ENCODE measurements at places on chromosomes 16 and 17.

DNA sequence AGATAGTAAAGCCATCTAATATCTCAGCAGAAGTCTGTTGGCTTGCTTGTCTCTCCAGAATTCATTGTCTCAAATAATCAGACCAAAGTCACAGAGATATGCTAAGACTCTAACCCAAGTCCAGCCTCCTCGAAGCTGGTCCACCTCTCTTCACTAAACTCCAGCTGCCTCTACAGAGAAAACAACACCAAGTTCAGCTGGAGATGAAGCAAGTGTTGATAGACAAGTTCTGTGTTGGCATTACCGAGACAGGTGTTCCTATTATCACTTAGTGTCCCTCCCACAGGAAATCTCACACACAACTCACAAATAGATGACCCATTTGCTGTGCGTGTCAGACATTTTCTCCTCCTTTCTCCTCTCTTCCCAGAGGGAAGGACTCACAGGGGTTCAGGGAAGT is 164.4 kb upstream of the ANKFN1 start:
- DNase-seq = no peak

DNA sequence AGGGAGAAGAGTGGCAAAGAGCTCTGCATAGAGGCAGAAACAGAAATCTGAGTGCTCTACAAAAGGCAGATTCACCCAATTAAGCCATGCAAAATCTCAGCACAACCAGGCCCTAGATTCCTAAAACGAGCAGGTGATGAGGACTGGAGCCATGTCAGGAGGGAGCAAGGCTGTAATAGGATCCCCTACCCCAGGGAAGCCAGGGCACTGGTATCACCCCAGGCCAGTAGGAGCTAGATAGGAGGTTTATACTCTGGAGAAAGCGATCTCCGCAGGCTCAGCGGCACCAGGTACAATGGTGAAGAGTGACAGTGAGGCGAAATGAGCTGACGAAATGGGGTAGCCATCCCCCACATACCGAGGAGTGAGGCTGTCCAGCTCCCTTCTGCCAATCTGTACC is 171.5 kb downstream of the PARN start:
- no peak for DNase-seq

DNA sequence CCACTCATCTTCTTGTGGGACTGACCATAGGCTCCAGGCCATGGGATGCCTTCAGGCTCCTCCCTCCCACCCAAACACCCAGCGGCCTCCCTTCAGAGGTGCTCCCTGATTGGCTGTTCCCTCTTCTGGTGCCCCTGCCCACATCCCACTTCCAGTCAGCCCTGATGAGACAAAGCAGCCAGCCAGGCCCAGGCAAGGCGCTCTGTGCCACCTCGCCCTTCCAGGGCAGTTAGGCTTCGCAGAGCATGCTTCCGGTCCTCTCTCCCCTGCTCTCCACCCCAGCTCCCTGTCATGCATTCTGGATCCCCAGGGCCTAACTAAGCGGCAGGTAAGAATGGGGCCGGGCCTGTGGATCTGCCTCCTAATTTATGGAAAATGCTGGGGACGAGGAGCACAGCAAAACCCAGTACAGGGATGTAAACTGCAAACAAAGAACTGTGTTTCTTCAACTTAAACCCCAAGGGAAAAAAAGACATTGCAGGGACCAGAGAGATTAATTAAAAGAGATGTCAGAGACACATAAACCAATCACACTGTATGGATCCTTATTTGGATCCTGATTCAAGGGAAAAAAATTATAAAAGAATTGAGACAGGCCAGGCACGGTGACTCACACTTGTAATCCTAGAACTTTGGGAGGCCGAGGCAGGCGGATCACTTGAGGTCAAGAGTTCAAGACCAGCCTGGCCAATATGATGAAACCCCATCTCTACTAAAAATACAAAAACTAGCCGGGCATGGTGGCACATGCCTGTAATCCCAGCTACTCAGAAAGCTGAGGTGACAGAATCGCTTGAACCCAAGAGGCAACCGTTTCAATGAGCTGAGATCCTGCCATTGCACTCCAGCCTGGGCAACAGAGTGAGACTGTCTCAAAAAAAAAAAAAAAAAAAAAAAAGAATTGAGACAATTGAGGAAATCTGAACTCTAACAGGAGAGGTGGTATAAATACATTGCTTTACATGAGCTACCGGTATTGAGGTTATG is 26.0 kb downstream of the ZDHHC7 start:
- DNase-seq = no peak

DNA sequence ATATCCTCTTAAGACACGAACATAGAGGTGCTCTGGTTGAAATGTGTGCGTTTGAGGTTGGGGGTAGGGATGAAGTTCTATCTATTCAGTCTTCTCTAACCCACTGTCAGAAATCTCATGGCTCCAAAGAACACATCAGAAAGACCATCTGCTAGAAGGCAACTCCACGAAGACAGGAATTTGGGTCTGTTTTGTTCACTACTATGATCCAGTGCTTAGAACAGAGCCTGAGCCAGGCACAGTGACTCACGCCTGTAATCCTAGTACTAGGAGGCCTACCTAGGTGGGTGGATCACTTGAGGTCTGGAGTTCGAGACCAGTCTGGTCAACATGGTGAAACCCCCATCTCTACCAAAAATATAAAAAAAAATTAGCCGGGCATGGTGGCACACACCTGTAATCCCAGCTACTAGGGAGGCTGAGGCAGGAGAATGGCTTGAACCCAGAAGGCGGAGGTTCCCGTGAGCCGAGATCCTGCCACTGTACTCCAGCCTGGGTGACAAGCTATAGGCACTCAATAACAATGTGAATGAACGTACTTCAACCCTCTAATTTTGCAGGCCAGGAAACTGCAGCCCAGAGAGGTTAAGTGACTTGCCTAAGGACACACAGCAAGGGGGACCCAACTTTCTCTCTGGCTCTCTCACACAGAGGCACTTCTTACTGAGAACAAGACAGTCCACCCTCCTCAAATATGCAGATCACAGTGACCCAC is 2.3 kb downstream of the CASKIN2 start:
- no peak for DNase-seq

DNA sequence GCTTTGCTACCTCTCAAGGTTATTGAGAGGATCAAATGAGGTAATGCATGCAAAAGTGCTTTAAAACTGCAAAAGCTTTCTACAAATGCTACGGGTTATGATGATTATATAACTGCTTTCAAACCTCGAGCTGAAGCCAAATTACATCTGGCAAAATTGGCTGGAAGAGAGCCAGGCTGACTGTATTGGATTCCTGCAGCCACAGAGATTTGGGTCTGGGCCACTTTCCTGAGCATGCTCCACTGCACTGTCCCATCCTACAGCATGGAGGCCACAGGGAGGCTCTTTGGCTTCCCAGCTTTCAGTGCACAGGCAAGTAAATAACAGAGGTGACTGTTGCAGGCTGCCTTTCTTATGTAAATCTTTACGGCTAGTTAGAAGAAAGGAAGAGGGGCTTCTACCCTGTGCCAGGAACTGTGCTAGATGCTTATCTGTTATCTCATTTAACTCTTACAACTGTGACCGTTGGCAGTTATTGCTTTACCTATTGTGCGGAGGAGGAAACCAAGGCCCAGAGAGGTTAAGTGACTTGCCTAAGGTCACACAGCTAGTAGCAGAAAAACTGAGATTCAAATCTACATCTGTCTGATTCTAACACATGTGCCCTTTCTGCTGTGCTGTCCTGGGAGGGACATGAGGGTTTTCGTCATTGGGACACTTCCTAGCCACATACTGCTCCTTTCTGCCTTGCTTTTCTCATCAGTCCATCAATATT is 121.8 kb downstream of the SPACA3 start:
- no peak for DNase-seq

GRCh38 chr17:28533091-28533807 is 19.2 kb downstream of the UNC119 start:
- no peak for DNase-seq

- no peak for DNase-seq
Measured at GRCh38 chr17:67559381-67559966, 158.3 kb upstream of the NOL11 start.

- peak; percentile 53 for DNase-seq
Measured at GRCh38 chr17:67221062-67221998, 23.7 kb downstream of the HELZ start.

GRCh38 chr17:44916781-44917241 is 1.5 kb upstream of the GFAP start:
- no peak for DNase-seq

GRCh38 chr16:6192532-6192931 is 1094.9 kb upstream of the EEF2KMT start:
- DNase-seq = no peak

- DNase-seq = no peak
Measured at GRCh38 chr17:33523577-33523981, 230.5 kb upstream of the ASIC2 start.

- DNase-seq = no peak
Measured at GRCh38 chr17:48027322-48027981, 10.1 kb downstream of the COPZ2 start.

DNA sequence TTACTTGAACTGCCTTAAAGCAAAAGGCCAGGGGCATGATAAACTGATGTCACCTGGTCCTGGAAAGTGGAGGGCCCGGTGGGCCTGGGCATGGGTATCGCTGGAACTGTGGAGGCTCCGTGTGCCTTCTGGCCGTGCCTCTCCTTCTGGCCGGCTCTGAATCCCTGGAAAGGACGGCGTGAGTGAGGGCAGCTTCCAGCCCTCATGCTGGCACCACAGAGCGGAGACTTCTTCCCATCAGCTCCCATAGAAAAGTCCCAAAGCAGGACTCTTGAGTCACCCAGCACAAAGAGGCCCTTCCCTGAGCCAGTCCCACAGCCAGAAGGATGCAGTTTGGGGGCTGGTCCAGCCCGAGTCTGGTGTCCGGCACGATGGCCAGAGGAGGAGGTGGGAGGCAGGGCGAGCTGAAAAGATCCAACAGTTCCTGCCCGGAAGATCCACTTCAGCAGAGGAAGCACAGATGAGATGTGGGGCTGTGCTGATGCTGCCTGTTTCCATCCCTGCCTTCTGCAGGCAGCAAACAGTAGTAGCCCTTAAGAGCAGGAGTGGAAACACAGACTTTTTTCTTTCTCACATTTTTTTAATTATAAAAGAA is 7.8 kb downstream of the GAA start:
- DNase-seq = no peak

GRCh38 chr17:10772425-10773380 is 31.2 kb downstream of the TMEM238L start:
- peak; percentile 2 for DNase-seq

DNA sequence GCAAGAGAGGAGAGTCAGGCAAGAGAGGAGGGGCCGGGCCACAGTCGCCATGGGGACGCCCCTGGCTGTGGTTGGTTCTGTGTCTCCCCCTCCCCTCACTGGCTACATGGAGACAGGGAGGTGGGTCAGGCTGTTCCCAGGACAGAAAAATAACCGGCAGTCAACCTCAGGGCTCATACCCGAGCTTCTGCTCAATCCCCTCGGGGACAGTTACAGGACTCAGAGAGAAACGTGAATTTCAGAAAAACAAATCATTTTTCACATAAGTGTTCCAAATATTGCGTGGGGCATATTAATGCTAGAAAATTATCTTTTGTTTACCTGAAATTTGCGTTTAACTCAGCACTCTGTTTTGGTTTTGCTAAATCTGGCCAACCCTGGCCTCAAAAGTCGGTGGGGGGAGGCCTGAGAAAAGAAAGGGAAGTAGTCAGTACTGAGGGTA is 22.2 kb upstream of the CPSF4L start:
- no peak for DNase-seq

GRCh38 chr17:56815711-56816110 is 18.0 kb downstream of the C17orf67 start:
- no peak for DNase-seq

- DNase-seq = no peak
Measured at GRCh38 chr17:28053725-28054124, 11.2 kb downstream of the NLK start.

GRCh38 chr17:4449736-4450135 is 16.0 kb downstream of the SPNS3 start:
- no peak for DNase-seq

DNA sequence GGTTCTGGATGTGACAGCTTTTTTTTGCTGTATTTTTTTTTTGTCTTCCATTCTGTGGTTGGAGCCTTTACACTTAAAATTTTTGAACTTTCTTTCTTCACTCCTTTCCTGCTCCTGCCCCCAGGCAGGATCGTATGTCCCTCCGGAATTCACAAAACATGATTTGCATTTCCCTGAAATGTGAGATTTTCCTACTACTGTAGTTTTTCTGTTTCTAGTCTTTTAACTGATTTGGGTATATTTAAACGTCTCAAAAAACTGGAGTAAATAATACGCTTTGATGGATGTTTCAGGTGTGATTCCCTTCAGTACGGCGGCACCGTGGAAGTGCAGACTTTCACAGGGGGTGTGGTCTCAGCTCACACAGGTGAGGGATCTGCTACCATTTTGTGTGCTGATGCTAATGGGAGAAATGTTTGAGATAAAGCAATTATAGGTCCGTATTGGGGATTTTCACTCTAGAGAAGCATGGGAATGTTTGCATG is 686 bp downstream of the SRCAP start:
- no peak for DNase-seq

GRCh38 chr17:63439687-63440086 is 6.4 kb downstream of the CYB561 start:
- no peak for DNase-seq

DNA sequence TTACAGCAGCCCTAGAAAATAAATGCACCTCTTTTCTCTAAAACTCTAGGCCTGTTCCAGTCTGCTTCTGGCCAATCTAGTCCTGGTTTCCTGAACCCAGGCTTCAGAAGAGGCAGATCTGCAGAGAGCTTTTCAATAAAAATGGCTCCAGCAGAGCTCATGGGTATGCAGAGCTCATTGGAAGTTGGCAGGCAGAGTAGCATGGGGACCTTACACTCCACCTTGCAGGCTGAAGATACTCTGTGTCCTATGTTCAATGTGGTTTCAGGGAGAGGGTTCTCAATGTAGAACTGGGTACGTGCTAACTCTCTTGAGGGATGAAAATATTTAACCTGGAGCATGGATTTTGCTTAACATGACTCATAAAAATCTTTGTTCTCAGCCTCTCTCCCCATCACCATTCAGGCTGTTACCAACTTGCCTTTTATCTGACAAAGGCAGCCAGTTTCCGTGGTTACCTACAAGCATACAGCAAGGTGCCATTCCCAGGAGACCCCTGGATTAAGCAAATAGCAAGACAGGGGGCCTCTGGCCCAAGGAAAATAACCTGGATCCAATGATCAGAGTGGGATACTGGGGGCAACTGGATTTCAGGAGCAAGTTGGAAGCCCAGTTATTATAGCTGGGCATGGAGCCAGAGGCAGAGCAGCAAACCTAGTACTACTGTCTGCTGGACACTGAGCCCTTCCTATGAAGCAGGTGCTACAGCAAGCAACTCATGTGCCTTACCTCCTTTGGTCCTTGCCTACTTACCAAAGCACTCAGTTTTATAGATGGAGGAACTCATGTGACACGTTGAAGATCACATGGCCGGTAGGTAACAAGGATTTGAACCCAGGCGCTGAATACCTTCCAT is 98.2 kb upstream of the DHX40 start:
- DNase-seq = no peak

- DNase-seq = peak; percentile 32
Measured at GRCh38 chr16:84932681-84933080, 78.7 kb downstream of the ZDHHC7 start.

- no peak for DNase-seq
Measured at GRCh38 chr16:53369921-53370320, 64.3 kb upstream of the RBL2 start.

GRCh38 chr16:24511792-24512191 is 27.6 kb upstream of the RBBP6 start:
- no peak for DNase-seq

- no peak for DNase-seq
Measured at GRCh38 chr16:56931271-56931891, 561 bp upstream of the HERPUD1 start.

- no peak for DNase-seq
Measured at GRCh38 chr16:4548124-4548523, 8.0 kb upstream of the C16orf96 start.

GRCh38 chr16:50245417-50246298 is 20.7 kb upstream of the ADCY7 start:
- no peak for DNase-seq
